ENCODE measurements at places on chromosomes 12 and 14. TPM values are rescaled to one million over a fixed set of nuclear protein-coding genes. Genes with fewer than 3 reads are reported as not detected.

Gene KRT75
- total RNA-seq = not detected

Gene CMA1
- total RNA-seq = not detected

Gene CLSTN3
- total RNA-seq = 50.8 TPM

Gene PIK3C2G
- not detected for total RNA-seq

Gene MMP17
- 0.39 TPM for total RNA-seq

Gene GPR137C
- total RNA-seq = 0.34 TPM

Gene FIGNL2
- 0.15 TPM for total RNA-seq

Gene TIGAR
- 14.4 TPM for total RNA-seq

Gene STYK1
- total RNA-seq = not detected

Gene BHLHE41
- total RNA-seq = not detected

Gene SELPLG
- total RNA-seq = 51.9 TPM

Gene IAPP
- total RNA-seq = not detected

Gene KRT82
- total RNA-seq = not detected

Gene PZP
- total RNA-seq = not detected

Gene SLC48A1
- total RNA-seq = 12.7 TPM

Gene DHRS2
- total RNA-seq = 1.6 TPM

Gene VWF
- total RNA-seq = not detected

Gene RNASE1
- not detected for total RNA-seq

Gene TMEM229B
- total RNA-seq = 1.7 TPM

Gene IL23A
- 40.0 TPM for total RNA-seq

Gene CELA1
- not detected for total RNA-seq

Gene KRT73
- total RNA-seq = not detected

Gene NRXN3
- total RNA-seq = not detected

Gene CISTR
- total RNA-seq = not detected

Gene SART3
- total RNA-seq = 96.4 TPM

Gene GARIN6
- not detected for total RNA-seq

Gene PNMA1
- 30.6 TPM for total RNA-seq

Gene RFLNA
- not detected for total RNA-seq

Gene SERPINA1
- 0.12 TPM for total RNA-seq

Gene AHSA1
- total RNA-seq = 370 TPM

Gene OTUB2
- 1.5 TPM for total RNA-seq

Gene EIF2S3B
- total RNA-seq = 0.20 TPM

Gene CLMN
- 0.80 TPM for total RNA-seq

Gene SMCO3
- total RNA-seq = not detected

Gene TMEM132C
- total RNA-seq = not detected

Gene KRT78
- not detected for total RNA-seq
